ENCODE measurements at places on chromosomes 7 and 10.

GRCh38 chr10:72340510-72341261, 14.0 kb downstream of the DNAJB12 start:
- DNase-seq: no peak

GRCh38 chr10:128440513-128441160, 314.4 kb upstream of the MKI67 start:
- DNase-seq: no peak

DNA sequence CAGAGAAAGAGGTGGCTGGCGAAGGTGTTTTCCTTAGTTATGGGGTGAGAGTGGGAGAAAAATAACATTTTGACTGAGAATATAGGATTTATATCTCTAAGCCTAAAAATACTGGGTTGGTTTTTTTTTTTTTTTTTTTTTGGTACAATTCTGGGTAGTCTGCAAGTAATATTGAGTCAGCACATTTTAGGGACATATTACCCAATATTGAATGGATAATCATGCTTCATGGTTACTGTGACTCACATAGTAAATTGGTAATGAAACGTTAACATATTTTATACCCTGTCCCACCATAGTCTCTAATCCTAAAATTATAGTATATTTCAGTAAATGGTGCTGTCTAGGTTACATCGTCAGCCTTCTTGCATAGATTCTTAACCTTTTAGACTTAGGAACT, 91.4 kb downstream of the TPST1 start:
- DNase-seq: no peak

GRCh38 chr10:5184987-5185775, at the start of gene AKR1C8:
Gene AKR1C8, minus strand, starts transcription at chr10:5185150. Its CDS starts 46 bp downstream, at chr10:5185104.
- no peak for DNase-seq

GRCh38 chr10:122244001-122244975, 26.8 kb upstream of the BTBD16 start:
- DNase-seq: no peak

DNA sequence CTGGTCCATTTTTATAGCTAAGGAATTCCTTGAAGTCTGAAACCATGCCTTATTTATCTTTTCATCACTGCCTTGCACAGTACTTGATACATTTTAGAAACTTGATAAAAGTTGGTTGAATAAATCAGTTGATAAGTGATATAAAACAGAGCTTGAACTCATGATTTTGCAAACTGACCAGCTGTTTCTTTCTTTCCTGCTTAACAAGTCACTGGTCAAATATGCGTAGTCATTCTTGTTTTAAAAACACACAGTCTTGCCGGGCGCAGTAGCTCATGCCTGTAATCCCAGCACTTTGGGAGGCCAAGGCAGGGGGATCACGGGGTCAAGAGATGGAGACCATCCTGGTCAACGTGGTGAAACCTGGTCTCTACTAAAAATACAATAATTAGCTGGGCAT, 6.3 kb downstream of the TPST1 start:
- no peak for DNase-seq

DNA sequence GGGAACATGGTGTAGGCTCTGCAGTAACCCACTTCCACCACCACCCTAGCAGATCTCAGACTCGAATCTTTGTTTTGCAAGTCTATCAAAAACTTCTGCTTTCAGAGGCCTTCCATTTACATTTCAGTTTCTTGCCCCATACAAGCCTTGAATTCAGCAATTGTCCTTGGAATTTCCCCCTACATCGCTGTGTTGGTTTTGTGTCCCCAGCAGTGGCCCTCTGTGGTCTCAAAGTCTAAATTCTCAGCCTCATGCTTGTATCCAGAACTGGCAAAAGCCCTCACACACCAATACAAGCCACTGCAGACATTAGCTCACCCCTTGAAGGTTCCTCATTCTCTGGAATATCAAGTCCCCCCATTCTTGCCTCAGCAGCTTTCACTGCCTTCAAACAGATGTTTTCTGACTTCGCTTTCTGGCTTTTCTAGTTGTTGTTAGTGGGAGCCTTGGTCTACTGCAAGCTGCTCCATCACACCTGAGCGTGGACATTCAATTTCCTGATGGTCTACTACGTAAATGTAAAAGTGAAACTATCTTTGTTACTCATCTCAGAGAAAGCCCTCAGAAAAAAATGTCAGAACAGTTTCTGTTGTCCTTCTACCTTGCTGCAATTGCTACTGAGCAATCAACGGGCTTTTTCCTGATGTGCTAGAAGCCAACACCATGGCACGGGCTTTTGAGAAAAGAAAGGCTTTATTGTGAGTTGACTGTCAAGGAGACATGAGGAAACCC, 1.8 kb upstream of the NUB1 start:
- DNase-seq: no peak

DNA sequence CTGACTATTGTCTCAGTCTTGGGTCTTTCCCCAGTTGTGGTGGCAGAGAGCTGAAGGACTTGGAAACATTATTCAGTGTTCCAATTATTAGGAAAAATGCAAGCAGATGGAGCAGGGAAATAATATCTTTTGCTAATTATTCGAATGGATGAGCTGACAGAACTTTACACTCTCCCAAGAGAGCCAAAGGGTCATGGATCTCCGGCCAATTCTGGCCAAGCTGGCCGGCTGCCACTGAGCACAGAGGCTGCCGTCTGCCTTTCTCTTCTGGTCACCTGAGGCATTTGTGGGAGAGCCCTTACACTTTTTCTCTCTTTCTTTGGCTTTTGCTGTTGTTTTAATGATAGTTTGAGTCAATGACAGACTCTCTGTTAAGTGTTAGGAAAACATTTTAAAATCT, 22.2 kb upstream of the CNTNAP2 start:
- no peak for DNase-seq

DNA sequence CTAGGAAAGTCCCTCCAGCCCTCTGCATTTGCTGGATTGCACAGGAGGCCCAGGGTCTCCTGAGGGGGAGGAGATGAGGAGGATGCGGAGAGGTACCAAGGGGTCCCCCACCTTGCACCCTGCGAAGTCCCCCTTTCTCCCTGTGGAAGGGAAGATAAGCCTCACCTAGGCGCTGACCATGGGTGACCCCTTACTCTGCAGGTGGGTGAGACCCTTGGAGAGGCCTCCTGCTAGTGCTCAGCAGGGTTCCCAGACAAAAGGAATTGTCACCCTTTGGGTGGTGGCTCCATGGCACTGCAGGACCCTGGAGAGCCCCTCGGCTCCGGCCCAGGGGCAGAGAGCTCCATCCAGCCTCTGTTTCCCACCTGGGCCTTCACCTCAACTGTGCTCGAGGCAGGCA, 107.0 kb upstream of the RET start:
- DNase-seq: no peak

- DNase-seq: no peak
Measured at GRCh38 chr10:86261941-86262687, 104.5 kb downstream of the GRID1 start.

DNA sequence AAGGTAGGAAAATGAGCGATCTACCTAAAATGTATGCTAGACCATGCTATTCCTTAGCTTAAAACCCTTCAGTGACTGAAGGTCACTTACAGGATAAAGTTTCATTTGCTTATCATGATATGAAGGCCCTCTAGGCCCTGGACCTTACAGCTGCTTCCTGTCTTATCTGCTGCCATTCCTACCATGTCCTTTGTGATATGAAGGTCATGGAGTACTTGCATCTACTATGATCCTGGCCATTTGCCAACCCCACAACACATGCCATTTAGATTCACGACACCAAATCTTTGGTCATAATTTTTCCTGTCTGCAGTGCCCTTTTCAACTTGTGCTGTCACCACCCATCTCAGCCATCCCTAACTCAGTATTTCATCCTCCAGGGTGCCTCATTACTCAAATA, 181.8 kb upstream of the MDFIC start:
- no peak for DNase-seq

GRCh38 chr7:31775556-31775955, 88.5 kb downstream of the PPP1R17 start:
- no peak for DNase-seq

GRCh38 chr7:24054236-24054635, 229.8 kb upstream of the NPY start:
- DNase-seq: no peak

GRCh38 chr10:99224766-99225165, 10.9 kb downstream of the HPSE2 start:
- no peak for DNase-seq

DNA sequence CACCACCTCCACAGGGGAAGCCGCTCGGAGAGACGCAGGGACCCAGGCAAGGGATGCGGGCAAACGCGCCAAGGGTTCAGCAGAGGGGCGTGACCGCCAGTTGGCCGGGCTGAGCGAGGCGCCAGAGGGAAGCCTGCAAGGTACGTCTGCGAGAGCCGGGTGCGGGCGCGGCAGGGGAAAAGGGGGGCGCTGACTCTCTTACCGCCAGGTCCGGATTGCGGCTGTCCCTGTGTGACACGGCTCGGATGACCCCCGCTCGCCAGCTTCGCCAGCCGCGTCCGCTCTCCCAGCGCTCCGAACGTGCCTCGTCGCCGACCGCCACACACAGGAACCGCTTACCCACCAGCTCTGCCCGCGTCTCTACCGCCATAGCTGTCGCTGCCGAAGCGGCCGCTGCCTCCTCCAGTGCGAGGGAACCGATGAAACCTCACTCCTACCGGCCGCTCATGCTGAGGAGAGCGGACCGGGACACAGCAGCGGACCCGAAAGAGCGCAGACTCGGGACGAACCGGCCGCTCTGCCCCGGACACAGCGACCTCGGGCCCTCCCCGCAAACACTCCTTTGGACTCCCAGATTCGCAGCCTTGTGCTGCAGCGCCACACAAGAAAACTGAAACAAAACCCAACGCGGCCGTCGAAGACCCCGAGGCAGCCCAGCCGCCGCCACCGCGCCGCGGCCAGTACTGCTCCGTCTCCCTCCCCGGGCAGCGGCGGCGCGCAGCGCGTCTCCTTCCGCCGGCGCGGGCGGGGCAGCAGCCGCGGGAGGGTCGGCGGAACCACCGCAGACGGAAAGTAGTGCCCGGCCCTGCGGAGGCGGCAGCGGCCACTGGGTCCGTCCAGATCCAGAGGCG, at the start of gene JMJD1C:
JMJD1C (minus strand) TSS at position 685 of the 851 bp plus-strand sequence; CDS start at position 370, 315 bp downstream.
- peak; percentile 19 for DNase-seq

- peak; percentile 64 for DNase-seq
Measured at GRCh38 chr10:103193107-103193819, at the start of gene NT5C2. Gene NT5C2, minus strand, starts transcription at chr10:103193272. Its CDS starts 18,314 bp downstream, at chr10:103174958.
